SHP77 (cell line): ENCODE measurements at places on chromosomes 3 and 15.

DNA sequence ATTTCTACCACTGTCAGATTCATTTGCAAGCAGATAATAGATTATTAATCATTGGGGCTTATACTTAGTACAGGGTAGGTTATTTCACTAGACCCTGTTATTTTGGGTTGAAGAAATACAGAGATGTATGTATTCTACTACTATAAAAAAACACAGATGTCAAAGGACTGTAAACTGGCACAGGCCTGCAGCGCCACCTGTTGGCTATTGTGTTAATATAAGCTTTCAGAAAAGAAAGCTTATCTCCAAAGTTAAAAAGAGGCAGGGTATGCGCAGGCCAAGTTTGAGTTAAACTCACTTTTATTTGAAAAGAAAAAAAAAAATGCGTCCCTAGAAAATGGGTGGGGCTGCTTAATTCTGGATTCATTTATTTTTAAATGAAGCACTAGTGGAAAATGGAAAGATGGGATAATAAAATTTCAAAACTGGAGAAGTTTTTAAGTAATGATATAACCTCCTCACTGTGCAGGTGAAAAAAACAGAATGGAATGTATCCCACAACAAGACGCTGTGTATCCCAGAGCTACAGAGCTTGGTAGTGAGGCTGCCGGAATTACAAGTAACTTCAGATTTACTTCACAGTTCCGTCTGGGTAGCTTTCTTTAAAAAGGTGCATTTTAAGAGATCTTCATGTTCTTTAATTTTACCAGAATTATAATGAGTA lies 407.2 kb upstream of the TGFBR2 start:
- DNase-seq, result peak; percentile 44

GRCh38 chr3:177282119-177282655 lies 84.9 kb upstream of the TBL1XR1 start:
- peak; percentile 81 for DNase-seq

DNA sequence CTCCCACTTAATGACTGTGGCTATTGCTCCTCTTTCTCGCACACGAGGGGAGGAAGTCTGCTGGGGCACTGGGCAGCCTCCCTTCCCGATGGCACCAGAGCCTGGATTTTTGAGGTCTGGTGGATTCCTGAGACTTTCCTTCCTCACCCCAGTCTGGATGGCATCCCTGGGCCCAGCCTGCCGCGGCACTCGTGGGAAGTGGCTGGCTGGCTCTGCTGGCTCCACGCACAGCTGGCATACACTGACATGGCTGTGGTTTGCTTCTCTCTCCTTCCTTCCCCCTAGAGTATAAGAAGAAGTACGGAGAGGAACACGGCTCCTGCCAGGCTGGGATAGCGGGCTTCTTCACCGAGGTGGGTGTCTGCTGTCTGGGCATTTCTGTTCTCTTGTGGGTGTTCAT lies 319.8 kb upstream of the LRRFIP2 start:
- DNase-seq, result no peak

DNA sequence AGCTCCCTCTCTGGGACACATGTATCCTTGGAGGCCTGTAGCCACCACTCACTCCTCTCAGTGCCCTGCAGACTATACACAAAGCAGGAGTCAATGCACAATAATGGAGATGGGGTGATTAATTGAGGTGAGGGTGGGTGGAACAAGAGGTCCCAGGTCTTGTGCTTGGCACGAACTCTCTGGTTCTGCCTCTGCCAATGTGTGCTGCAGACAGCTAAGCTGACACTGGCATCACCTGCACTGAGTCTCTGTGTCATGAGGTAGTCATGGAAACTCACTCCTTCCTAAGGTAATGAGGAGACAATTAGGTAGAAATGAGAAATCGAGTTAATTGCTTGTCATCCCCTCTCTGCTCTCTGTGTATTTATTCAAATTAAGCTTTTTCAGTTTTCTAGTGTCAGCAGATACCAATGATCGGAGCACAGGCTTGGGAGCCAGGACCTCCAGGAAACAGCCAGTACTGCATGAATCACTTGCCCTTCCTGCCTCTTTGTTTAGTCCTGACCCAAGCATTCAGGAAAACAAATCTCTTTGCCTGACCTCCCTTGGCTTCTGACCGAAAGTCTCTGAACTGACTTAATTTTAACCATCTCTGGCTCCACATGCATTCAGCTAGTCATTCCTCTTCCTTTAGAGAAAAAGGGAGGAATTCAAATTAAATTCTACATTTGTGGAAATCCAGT lies 56.7 kb downstream of the DRD3 start:
- DNase-seq, result no peak

GRCh38 chr3:171415070-171415469 lies 45.1 kb downstream of the TNIK start:
- no peak for DNase-seq

DNA sequence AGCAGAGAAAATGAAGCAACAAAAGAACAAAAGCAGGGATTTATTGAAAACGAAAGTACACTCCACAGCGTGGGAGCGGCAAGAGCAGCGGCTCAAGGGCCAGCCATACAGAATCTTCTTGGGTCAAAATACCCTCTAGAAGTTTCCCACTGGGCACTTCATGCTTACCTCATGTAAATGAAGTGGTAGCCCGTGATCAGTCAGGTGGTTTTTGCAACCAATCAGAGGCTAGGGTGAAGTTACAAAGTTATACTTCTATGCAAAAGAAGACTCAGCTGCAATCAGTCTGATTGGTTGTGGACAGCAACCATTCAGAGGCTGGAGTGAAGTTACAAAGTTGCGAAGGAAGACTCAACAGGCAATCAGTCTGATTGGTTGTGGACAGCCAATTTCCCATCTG lies 37.8 kb upstream of the TRH start:
- DNase-seq, result peak; percentile 23

GRCh38 chr3:14352002-14352627 lies 50.3 kb upstream of the SLC6A6 start:
- peak; percentile 94 for DNase-seq

- no peak for DNase-seq
These were observed 28.8 kb downstream of the LRRFIP2 start for GRCh38 chr3:37145611-37146010.

DNA sequence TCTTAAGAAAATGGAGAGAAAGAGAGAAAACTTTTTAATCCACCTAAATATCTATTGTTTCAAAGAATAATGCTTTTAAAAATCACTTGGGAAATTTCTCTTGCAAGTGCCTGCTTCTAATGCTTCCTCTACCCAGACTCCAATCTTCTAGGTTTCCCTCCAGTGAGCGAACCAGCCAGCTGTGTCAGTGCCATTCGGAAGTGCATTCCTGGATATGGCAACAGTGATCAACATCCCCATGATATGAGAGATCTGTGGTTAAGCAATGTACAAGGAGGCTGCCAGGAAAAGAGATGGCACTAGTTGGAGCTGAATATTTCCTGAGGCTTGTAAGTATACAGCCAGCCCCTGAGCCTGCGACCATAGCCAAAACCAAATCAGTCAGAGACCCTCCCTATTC lies 53.3 kb upstream of the KCNMB2 start:
- DNase-seq, result no peak
